Smooth muscle cell of the pulmonary artery (primary cell): ENCODE measurements at places on chromosomes 7 and 10. TPM values are rescaled to one million over a fixed set of nuclear protein-coding genes. Genes with fewer than 3 reads are reported as not detected.

CCDC7 gene
- total RNA-seq: 6.0 and 10.9 TPM in 2 replicates

SPRN gene
- total RNA-seq: 0.39 and 1.6 TPM in 2 replicates

PRLHR gene
- not detected in 2 replicates for total RNA-seq

SLC16A12 gene
- 0.10 and 0.33 TPM in 2 replicates for total RNA-seq
